ENCODE measurements at places on chromosomes 16 and 17.
A peak's percentile ranks its signal among the peaks of the same experiment; 100 is the strongest.

GRCh38 chr17:77456271-77456950 lies 315.6 kb downstream of the SEC14L1 start:
- no peak for DNase-seq

DNA sequence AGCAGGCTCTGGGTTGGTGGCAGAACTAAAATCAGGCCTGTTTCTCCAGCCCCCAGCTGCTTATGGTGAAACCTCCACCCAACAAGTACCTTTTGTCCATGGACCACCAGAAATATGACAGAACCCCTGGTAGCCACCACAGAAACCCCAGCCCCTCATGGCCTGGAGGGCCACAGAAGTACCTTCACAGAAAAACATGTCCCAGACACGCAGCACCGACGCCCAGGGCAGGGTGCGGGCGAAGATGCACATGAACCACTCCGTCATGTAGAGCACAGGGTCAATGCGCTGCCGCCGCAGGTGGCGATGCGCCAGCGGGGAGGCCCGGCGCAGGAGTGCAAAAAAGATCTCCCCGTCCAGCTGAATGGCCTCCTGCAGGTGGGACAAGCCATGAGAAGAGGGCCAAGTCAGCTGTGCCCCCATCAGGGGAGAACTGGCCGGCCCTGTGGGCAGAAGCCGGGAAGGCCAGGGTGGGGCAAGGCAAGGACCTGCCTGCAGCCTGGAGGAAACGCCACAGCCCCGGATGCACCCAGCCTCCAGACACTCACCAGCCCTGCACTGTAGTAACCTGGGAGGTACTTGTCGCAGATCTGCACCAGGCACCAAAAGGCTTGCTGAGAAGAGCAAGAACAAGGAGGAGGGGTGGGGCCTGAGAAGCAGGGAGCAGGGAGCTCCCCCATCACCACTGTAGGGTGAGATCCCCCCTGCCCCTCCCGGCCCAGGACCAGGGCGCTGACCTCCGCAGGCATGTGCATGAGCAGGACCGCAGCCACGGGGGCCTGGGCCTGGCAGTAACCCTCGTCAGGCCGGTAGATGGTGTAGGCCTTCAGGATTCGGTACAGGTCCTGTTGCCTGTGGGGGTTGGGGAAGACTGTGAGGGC lies 4.1 kb upstream of the CD2BP2 start:
- no peak for DNase-seq

DNA sequence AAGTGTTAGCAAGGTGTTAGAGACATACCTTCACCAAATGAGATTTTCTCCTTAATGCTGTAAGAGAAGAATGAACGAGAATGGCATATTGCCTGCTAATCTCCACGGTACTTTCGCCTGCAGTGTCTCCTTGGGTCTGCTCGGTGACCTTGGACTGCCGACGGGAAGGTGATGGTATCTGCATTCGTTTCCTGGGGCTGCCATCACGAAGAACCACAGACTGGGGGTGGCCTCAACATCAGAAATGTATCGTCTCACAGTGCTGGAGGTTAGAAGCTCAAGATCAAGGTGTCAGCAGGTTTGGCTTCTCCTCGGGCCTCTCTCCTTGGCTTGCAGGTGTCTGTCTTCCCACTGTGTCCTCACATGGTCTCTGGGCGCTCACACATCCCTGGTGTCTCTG lies 86.3 kb upstream of the TNRC6C start:
- DNase-seq, result no peak

DNA sequence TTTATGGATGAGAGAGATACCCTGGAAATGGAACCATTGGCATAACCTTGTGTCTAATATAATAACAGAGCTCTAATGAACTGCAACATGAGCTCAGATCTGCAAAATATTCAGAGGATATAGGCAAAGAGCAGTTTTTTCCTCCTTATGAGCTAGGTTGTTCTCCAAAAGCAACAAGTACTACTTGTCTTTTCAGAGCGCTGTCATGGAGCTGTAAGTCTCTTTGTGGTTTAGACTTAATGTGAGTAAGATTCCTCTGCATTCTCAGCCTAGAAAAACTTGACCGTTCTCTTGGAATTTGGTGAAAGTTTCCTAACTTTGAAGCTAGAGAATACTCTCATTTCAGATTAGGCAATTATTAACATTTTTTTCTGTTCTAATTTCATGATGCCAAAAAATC lies 85.2 kb downstream of the FTO start:
- peak; percentile 43 for DNase-seq

DNA sequence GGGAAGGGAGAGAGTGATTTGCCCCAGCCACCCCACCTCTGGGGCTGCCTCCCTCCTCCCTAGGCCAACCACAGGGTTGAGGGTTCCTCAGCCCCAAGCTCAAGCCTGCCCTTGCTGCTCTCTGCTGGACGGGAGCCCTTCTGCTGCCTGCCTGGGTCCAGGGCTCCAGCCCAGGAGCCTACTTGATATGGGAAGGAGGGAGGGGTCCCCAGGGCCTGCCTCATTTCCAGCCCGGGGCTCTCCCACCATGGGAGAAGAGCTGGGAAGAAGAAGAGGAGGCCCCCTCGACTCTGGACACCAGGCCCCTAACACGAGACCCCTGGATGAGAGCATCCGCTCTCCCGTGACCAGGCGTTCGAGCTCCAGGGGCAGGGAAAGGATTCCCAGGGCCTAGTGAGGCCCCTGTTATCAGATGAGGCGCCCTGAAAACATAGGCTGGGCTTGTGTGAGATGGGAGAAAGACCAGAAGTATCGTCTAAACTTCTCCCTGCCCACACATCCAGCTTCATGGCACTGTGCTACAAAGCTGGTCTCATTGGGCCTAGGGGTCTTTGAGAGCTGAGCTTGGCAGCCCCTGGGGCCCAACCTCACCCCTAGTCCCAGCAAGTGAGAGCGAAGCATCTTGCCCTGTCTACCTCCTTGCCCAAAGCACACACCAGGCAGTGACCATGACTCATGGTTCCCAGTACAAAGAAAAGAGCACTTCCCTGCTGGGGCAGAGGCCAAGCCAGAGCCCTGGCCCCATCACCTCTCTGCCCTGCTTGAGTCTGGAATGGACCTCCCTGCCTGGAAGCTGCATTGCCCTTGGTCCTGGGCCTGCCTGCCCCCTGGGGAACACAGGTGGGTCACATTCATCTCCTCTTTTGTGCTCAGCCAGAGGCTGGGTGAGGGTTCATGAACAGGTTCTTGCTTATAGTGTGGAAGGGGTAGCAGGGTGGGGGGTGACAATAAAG lies 987 bp downstream of the SLC16A5 start:
- no peak for DNase-seq

GRCh38 chr17:73119631-73120030 lies 27.1 kb upstream of the SLC39A11 start:
- no peak for DNase-seq

GRCh38 chr17:62780269-62780668 lies 27.8 kb downstream of the MARCHF10 start:
- no peak for DNase-seq

DNA sequence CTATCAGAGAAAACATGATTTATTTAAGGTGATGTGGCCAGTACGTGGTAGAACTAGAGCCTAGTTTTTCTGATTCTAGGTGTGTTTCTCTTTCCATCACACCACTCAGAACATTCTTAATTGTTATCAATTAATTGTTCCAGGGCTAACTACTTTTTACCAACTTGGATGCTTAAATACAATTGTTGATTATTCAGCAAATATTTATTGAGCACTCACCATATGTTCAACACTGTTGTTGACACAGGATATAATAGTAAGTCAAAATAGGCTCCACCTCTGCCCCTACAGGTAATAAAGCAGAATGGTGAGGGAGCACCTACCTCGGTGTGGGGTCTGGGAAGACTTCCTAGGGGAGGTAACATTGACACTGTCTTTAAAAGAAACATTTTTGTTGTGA lies 16.1 kb downstream of the GNAO1 start:
- no peak for DNase-seq

DNA sequence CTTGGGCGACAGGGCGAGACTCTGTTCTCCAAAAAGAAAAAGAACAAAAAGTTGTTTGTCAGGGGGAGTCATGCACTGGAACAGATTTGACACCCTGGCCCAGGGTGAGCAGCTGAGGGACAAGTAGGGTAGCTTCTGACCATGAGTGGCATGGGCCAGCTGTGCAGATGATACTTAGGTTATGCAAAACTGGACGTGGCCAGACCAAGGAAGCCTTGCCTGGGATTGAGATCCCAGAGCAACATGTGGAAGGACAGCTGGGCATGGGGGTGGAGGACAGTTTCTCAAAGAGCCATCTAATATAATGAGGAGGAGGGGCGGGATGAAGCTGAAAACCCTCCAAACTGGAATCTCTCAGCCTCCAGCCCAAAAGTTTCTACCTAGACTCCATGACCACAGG lies 19.6 kb upstream of the SLC35B1 start:
- DNase-seq, result no peak

DNA sequence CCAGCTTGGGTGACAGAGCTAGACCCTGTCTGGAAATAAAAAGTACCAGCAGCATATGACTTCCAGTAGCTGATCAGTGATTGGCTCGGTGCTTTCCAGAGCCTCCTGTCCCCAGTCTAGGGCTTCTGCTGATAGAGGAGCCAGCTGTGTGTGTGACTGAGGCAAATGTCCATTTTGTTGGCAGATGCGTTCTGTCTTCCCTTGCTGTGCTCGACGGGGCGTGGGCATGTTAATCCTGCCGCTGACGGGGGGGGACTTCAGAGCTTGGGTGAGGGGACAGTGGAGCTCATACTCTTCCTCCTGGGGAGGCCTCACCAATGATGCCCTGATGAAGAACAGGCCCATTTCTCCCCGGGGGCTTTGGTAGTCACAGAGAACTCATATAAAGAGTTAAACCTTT lies 14.6 kb downstream of the KCTD2 start:
- no peak for DNase-seq

GRCh38 chr16:56549744-56550385 lies 15.0 kb upstream of the MT4 start:
- no peak for DNase-seq

DNA sequence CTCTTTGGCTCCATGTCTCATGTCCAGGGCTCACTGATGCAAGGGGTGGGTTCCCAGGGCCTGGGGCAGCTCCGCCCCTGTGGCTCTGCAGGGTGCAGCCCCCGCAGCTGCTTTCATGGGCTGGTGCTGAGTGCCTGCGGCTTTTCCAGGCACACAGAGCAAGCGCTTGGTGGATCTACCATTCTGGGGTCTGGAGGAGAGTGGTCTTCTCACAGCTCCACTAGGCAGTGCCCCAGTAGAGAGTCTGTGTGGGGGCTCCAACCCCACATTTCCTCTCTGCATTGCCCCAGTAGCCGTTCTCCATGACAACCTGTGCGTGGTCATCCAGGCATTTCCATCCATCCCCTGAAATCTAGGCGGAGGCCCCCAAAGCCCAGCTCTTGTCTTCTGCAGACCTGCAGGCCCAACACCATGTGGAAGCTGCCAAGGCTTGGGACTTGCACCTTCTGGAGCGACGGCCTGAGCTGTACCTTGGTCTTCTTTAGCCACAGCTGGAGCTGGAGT lies 5.2 kb downstream of the IL32 start:
- no peak for DNase-seq

- DNase-seq, result no peak
These were observed at the start of gene NXN for GRCh38 chr17:979539-980405. TSS of gene NXN (minus strand) at chr17:979776.

DNA sequence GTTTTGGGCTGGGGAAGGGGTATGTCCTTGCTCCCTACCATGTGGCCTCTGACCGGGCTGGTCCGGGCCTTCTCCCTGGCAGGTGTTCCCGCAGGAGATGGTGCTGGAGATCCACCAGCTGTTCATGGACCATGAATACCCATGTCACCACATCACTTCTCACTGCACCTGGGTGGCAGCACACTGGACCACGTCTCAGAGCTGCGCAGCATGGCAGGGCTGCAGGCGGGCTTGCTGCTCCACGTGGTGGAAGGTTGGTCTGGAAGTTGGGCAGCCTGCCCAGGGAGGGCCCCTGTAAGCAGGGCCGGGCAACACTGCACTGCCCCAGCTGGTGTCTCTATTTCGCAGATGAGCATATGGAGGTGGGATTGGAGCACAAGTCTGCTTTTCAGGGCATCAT lies 169.5 kb upstream of the ZNF267 start:
- no peak for DNase-seq

DNA sequence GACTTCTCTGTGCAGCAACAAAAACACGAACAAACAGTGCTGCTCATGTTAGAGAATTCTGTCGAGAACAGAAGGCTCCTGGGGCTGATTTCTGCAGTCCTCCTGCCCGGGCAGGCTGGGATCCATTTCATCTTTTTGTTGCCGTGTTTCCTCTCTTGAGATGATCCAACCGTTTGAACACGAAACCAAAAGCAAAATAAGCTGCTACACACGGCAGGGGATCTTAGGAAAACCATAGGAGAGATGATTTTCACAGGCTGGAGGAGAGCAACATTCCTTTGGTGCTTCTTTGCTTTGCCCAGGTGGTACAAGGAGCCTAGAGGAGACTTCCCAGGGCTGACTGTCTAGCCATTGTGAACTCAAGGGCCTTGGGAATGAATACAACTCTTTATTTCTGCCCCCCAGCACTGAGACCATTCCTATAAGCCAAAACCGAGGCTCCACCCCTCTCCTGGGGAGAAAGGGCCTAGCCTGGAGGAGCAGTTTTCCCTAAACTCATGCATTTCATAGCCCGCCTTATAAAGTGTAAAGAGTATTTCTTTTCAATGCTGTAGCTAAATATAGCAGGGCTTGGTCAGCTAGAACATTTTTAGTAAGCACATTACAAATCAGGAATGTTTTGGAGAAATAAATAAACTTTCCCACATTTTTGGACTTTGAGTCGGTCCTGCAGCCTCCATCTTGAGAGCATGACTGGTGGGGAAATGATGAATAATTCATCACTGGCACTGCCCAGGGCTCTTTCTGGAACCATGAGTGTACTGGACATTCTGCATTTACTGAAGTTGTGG lies 7.7 kb downstream of the FOXL1 start:
- DNase-seq, result no peak

GRCh38 chr17:66945147-66945835 lies 19.2 kb upstream of the CACNG4 start:
- no peak for DNase-seq

DNA sequence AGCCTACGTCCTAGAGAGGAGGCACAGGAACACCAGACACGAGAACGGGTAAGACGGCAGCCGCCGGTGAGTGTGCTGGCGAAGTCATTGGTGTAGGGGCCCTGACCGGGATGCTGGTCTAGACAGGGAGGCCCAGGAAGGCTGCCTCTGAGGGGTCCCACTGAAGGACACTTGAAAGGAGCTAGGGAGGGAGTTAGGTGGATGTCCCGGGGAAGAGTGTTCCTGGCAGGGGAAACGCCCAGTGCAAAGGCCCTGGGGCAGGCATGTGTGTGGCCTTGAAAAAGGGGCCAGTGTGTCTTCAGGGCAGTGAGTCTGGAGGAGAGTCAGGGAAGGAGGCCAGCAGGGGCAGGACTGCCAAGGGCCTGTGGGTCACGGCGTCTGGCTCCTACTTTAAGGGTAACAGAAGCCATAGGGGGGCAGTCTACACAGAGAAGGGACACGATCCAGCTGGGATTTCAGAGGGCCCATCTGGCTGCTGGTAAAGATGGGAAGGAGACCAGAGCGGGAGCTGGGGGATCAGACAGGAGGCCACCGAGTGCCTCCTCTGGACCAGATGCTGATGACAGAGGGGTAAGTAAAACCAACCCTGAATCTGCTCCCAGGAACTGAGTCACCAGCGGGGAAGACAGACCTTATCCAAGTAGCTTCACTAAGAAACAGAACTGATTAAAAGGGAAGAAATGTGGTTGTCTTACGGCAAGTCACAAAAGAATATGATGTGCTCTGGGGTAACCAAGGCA lies 115.9 kb downstream of the LITAF start:
- no peak for DNase-seq

Measured in fibroblast of the conjunctiva (primary cell).